NCI-H345 (cell line): ENCODE measurements at places on chromosomes 16 and 17.

DNA sequence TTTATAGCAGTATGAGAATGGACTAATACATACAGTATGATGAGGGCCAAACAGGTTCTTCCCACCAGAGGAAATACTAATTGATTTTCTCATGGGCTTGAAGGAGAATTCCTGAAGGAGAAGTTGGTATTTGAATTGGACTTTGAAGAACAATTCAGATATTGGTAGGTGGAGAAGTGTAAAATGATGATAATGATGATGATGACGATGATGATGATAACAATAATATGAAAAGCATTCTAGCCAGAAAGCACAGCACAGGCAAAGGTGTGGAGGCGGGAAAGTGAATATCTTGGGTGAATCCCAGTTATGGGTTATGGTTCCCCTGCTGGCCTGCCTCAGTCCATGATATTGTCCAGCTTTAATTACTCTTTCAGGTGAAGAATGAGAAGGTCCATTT, 562.4 kb upstream of the SALL1 start:
- no peak for DNase-seq

GRCh38 chr17:38613981-38614779, 8.4 kb upstream of the SRCIN1 start:
- no peak for DNase-seq

GRCh38 chr16:31333686-31334649, 21.0 kb upstream of the ITGAX start:
- DNase-seq, result peak; percentile 20

GRCh38 chr17:65895969-65896368, 296.0 kb downstream of the CEP112 start:
- no peak for DNase-seq

DNA sequence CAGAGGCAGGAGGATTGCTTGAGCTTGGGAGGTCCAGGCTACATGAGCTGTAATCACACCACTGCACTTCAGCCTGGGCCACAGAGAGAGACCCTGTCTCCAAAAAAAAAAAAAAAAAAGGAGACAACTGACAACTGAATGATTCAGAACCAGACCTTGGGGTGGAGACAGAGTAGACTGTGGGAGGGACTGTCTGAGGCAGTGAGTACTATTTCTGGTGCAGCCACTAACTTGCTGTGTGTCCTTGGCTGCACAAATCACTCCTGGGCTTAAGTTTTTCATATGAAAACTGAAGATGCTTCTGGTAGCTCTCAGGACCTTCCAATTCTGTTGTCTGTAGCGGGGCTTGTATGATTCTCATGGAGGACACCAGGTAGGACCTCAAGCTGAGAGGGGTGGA, 5.8 kb downstream of the ASB16 start:
- no peak for DNase-seq

DNA sequence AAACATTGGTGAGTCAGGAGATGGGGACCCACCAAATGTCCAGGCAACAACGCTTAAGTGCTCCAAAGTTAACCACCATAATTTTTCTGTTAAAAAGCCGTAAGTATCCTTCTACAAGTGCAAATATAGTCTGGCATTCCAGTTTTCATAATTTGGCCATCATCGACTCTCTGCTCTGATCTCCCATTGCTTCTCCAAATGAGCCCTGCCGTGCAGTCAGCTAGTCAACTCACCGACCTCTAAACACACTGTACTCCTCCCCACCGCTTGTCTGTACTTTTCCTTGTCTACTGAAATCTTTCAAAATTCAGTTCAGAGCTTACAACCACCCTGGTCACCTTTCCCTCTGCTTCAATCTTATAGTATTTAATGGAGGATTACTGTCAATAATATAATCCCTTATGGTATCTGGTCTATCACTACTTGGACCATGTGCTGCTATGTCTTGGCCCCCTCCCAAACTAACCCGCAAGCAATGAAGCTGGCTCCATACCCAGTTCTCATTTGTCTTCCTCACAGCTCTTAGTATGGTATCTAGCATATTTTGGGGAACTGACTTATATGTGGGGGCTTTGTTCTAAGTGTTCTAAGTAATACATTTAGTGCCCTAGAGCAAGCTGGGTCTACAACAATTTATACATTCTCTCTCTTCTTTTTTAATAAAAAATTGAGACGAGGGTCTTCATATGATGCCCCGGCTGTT, 52.7 kb upstream of the SLC25A19 start:
- no peak for DNase-seq

DNA sequence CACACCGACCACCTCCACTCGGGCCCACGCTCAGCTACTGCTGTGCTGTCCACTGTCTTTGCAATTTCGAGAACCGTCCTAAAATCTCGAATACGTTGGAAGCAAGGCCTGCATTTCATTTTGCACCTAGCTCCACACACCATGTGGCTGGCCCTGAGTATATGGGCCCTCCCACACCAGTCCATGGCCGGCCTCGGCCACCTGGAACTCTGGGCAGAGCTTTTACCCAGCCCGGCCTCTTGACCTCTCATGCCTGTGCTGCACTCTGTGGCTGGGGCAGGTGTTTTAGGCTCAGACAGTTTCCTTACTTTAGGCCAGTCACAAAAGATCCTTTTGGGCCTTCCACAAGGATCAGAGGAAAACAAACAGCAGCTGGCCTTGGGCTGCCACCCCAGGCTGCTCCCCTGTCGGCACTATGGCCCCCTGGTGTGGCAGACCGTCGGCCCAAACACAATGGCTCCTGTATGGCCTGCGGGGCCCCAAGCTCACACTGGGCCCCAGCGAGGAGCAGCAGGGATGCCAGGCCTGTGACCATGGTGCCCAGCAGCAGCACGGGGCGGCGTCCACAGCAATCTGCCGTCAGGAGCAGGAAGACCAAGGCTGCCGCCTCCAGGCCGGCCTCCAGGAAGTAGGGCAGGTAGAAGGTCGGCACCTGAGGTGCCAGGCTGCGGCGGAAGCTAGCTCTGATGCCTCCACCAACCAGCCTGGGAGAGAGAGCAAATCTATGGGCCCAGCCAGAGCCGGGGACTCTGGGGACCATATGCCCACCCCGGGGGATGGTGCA, 2.5 kb downstream of the SLC22A31 start:
- DNase-seq, result no peak

GRCh38 chr16:9409560-9410493, 318.4 kb downstream of the HAPSTR1 start:
- no peak for DNase-seq

- DNase-seq, result peak; percentile 66
Measured at GRCh38 chr17:20092973-20093626, 83.9 kb downstream of the SPECC1 start.

DNA sequence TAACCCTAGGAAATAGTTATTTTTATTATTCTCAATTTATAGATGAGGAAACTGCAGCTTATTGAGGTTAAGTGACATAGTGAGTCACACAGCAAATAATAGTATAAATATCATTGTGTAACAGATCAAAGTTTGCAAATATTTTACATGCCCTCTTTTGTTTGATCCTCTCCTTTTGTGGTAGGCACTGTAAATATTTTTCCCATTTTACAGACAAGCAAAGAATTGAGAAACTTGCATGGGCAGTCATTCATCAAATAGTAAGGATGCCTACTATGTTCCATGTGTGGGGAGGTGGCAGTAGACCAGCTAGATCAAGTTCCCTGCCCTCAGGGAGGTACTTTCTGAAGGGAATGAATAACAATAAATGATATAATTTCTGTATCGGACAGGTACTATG, 173.0 kb downstream of the PHKB start:
- DNase-seq, result no peak

GRCh38 chr16:73610605-73611156, 562.8 kb upstream of the ZFHX3 start:
- DNase-seq, result peak; percentile 10

- DNase-seq, result no peak
Measured at GRCh38 chr17:73791631-73792030, 147.4 kb upstream of the SDK2 start.

GRCh38 chr16:57413301-57413730, 8.7 kb downstream of the CCL17 start:
- DNase-seq, result no peak

DNA sequence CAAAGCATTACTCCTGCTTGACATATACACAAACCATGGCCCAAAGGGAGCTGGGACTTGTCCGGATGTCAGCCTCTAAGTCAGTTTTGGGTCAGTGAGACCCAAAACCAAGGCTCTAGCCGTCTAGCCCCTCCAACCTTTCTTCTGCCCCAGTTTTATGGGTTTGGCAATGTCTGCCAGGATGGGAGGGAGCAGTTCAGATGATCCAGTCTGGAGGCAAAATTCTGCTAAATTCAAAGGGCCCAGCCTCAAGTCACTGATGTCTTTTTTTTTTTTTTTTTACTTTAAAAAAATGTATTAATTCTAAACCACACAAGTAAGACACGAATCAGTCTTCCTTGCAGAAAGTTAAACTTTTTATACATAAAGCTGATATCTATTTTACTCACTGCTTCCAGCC, 8.6 kb downstream of the NLRC5 start:
- no peak for DNase-seq

GRCh38 chr16:7615565-7615964, 282.9 kb downstream of the RBFOX1 start:
- DNase-seq, result no peak

GRCh38 chr16:23651943-23652468, 10.7 kb downstream of the DCTN5 start:
- no peak for DNase-seq

GRCh38 chr17:50892101-50892776, 26.1 kb upstream of the TOB1 start:
- no peak for DNase-seq

DNA sequence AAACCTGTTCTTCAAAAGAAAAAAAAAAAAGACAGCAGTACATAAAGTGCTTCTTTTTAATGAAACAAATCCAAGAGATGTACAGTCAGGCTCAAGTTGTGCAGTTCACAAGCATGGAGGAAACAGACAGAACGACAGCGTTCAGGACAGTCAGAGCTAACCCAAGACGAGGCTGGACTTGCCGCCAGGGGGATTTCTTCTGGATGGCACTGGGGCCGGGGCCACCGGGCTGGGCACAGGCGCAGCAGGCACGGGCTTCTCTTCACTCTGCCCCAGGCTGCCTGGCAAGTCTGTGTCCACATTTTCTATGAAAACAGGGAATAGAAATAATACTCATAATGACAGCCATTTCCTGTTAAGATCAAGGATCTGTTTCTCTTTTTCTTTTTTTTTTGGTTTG, 4.4 kb upstream of the NT5C start:
- DNase-seq, result no peak

GRCh38 chr17:82859431-82860403, 19.9 kb upstream of the ZNF750 start:
- no peak for DNase-seq

- DNase-seq, result no peak
Measured at GRCh38 chr17:78356101-78356713, 3.7 kb downstream of the SOCS3 start.

DNA sequence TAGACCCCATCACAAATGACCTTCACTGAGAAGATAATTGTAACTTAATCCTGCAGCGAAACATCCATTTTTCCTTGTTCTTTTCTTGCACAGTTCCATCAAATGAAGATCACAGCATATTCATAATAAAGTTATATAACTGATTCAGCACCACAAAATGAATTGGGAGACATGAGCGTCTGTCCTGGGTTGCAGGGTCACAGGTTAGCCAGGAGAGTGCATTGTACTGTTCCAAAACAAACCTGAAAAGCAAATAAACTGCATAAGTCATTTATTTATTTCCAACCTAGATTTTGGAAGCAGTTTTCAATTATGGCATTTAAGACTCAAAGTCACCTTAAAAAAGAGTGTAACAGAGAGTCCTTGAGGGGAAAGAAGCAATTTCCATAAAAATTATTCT, 18.6 kb upstream of the INTS2 start:
- no peak for DNase-seq

DNA sequence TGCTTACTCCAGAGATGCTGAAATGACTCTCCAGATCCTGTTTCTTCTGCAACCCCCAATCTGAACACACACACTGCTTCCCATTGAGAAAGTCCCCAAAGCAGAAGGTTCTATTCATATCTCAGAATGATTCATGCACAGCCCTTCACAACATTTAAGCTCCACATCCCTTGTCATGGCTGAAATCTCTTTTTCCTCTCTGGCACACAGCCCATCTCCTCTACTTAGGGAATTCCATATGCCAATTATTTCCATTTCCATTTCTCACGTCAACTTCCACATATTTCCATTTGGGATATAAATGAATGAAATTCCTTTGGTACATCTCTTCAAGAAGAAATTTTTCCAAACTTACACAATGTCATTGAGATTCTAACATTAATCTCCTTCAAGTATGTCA, 119.6 kb downstream of the CDH11 start:
- DNase-seq, result no peak

- DNase-seq, result no peak
Measured at GRCh38 chr16:26598998-26599784, 467.5 kb upstream of the C16orf82 start.

- no peak for DNase-seq
Measured at GRCh38 chr17:83190004-83190385, 110.6 kb downstream of the METRNL start.

- DNase-seq, result no peak
Measured at GRCh38 chr17:73268582-73269328, 7.1 kb upstream of the CPSF4L start.

DNA sequence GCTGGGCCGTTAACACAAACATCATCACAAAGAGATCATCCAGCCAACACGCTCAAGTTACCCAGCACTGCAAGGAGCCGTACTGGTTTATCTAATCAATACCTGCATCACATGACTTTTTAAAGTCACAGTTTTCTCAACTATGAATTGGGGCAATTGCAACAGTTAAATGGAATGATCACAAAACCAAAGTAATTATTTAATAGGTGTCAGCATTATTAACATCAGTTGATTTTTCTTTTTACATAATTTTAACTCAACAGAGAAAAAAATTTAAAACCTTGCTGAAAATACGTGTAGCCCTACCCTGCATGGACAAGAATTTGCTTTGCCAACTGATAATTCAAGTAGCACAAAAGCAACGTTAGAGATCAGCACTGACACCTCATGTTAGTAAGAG, 95.7 kb upstream of the SOX9 start:
- no peak for DNase-seq

- DNase-seq, result no peak
Measured at GRCh38 chr16:23293016-23293415, 9.1 kb upstream of the SCNN1B start.

GRCh38 chr16:442976-443375, 17.5 kb downstream of the RAB11FIP3 start:
- no peak for DNase-seq

DNA sequence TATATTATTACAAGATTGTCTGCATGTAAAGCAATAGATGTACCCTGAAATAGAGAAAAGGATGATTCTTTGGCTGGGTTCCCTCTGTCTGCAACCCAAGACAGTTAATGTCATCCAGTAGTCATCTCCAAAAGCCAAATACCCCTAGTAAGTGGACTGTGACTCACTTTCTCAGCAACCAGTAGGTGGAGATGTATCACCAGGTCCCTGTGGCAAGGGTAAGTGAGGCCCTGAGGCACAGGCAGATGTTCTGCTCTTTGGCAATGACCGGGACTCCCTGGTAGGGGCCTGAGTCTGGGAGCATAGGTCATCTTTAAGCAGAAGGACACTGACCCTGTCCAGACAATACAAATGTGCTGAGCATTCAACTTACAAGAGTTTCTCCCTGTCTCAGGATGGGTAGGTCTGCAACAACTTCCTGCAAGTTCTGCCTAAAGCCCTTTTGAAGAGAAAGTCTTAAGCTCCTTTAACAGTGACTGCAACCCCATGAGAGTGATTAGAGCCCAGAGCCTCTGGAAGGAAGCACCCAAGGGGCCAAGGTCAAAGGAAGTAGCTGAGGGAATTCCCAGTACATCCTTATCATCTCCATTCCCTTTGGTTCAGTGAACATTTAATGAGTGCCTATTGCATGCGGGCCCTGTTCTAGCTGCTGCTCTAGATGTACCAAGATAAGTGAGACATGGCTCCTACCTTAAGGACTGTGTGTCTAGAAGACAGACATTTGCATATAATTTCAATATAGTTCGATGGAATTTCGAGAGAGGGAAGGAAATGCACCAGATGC, 31.9 kb downstream of the PMP22 start:
- DNase-seq, result no peak

- no peak for DNase-seq
Measured at GRCh38 chr16:17369421-17370222, 101.1 kb downstream of the XYLT1 start.
